ENCODE measurements at places on chromosomes 4 and X. TPM values are rescaled to one million over a fixed set of nuclear protein-coding genes. Genes with fewer than 3 reads are reported as not detected.

DNA sequence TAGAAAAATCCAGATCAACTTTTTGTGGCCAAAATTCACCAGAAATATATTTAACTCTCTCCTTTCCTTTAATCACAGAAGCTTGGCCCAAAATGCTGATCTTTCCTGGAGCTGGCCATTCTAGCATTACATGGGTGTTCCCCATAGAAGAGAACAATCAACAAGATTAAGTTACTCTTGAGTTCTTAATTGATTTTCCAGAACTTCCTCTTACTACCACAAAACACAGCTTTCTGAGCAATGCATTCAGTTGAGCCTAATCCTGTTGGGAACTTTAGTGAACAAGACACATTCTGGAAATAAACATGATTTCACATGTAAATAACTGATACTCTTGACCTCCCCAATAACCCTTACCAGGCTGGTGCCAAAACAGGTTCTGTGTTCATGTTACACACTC is 45.4 kb upstream of the STIM2 start:
- H3K4me3 ChIP-seq: no peak overlapping the region
- no peak overlapping the region for H3K27ac ChIP-seq
- no peaks in the 10 kb centered on the region for H3K27me3 ChIP-seq
- H3K4me1 ChIP-seq: no peaks in the 10 kb centered on the region
- no peak for DNase-seq

COL4A5 gene
- 39.8 TPM for total RNA-seq

ART3 gene
- not detected for total RNA-seq

TMEM31 gene
- total RNA-seq: not detected

Data from thoracic aorta (tissue), 2 donors.